ENCODE measurements at places on chromosomes 13 and 19.
A peak's percentile ranks its signal among the peaks of the same experiment; 100 is the strongest.

- peak; percentile 19 for DNase-seq
Observed at GRCh38 chr13:40624383-40624782, 42.1 kb downstream of the FOXO1 start.

DNA sequence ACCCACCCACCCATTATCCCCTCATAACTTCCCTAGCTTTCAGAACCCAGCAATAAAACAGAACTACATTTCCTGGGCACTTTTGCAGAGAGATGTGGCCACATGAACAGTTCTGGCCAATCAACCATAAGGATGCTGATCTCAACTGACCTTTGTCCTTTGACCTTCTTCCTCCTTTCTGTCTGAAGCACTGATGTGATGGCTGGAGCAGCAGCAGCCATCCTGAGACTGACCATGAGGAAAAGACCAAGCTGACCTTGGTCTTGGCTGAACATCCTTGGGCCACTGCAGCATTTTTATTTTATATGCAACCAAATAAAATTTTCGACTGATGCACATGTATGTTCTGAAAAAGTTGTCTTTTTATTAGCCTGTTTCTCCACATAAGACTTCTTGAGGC is 33.1 kb upstream of the CACNA1A start:
- no peak for DNase-seq

GRCh38 chr19:18292462-18292809 is 11.0 kb upstream of the JUND start:
- DNase-seq, result peak; percentile 62

DNA sequence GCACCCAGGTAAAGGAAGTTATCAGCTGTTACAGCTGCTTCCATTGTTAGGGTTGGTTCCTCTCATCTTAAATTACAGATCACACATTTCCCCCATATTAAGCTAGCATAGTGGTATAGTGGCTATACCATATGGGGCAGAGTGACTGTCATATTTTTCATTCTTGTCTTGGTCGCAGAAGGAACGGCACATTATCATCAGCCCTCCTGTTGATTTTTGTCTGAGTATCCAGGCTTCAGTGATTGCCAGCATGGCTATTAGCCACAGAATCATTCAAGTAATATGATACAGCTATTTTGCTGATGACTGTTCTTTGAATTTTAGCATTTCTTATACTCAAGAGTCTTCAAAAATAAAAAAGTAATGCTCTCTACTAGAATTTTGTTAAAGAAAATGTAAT is 240.9 kb downstream of the LIG4 start:
- DNase-seq, result no peak

DNA sequence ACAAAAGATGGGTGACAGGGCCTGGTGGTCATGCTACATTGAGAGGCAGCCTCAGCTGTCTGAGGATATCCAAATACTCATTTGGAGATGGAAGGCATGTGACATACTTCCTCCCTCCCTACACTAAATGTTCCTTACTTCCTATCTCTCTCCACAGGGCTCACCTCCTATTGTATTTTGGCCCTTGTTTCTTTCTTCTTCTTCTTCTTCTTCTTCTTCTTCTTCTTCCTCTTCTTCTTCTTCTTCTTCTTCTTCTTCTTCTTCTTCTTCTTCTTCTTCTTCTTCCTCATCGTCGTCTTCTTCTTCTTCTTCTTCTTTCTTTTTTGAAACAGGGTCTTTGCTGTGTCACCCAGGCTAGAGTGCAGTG is 71.8 kb upstream of the POMP start:
- no peak for DNase-seq

DNA sequence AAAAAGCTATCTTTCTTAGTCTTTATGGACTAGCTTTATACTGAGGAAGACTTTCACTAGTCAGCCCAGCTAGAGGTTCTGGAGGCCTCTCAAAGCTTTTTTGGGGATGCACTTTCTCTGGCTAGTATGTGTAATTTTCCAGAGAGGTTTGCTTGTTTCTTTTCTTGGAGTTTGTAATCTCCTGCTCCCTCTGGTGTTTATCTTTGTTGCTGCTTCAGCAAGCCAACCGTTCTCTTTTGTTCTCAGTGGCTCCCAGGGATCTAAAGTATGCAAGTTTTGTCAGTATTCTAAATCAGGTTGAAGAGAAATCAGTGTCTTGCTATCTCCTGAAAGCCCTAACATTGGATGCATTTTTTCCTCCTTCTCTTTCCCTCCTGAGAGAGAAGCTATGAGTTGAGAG is 121.1 kb upstream of the MYO16 start:
- peak; percentile 18 for DNase-seq

DNA sequence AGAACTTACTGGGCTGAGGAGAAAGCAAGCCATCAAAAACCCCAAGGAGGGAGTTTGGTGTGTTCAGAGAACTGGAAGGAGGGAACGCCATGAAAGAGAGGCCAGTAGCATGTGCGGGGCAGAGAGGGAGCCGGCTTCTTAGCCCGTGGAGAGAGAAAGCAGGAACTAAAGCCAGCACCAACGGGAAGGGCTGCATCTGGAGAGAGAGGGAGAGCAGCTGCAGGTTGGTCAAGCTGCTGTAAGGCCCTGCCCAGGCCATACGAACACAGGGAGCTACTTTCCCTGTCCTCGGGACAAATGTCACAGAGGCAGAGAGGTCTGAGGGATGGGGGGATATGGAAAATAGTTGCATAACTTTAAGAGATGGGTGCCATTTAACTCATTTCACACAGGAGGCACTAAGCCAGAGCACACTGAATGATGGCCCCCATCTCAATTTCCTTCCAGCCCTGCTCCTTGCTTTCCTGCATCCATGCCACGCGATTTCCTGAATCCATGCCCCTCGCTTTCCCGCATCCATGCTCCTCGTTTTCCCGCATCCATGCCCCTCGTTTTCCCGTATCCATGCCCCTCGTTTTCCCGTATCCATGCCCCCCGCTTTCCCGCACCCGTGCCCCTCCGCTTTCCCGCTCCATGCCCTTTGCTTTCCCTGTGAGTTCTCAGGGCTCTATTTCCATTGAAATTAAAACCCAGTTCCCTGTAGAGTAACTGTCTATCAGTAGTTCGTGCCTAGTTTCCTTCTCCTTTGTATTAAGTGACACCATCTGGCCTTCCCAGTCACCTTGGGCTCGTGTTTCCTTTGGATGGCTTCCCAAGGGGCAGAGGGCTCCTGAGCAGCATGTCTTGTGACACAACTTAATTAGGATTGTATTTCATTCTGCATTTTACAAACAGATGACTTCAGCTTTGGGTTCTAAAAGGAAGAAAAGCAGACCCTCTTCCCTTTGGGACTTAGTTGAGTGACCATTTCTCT is 31.5 kb upstream of the TPT1 start:
- DNase-seq, result no peak

DNA sequence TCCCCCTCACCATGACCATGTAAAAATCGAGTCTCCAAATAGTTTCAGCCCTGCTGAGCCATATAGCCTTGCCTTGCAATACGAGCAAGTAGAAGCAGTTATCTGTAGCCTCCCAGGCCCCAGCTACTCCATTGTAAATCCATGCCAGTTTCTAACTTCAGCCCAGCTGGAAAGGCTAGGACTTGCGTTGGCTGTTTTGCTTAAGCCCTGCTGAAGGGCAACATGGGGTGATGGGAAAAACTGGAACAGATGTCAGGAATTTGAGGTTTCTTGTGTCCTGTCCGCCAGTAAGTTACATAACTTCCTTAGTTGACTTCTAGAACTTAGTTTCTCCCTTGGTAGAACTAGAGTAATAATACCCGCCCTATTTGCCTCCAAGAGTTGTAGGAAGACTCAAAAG is 216.0 kb upstream of the SERP2 start:
- no peak for DNase-seq

- DNase-seq, result no peak
Observed at GRCh38 chr13:39315796-39316195, 277.5 kb downstream of the NHLRC3 start.

DNA sequence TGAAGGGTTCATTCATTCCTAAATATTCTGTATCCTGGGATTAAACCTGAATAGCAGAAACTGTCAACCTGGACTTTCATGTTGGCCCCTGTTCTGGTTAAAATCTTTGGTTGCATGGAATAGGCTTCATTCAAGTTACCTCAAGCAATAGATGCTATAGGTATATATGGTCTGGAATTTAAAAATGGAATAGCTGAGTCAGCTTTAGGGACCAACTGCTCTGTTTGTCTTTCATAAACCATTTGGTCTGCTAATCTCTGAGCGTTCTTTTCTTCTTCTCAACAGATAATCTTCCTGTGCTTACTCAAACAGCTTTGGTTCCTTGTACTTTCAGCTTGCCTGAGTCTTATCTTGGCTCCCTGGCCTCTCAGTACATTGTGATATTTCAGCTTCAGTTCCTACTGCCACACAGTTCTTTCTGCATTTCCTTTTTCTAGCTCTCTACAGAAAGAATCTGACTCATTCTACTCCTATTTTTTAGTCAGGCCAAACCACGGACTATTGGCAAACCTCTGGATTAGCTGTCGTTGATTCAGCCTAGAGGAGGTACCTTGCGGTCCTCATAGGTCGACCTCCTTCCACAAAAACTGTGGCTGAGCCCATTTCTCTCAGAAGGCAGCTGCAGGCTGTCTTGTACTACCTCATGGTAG is 35.9 kb upstream of the MAB21L1 start:
- DNase-seq, result peak; percentile 62

GRCh38 chr19:46118136-46118535 is 6.4 kb downstream of the IGFL3 start:
- peak; percentile 23 for DNase-seq

- DNase-seq, result no peak
Observed at GRCh38 chr13:97904059-97904458, 49.4 kb upstream of the IPO5 start.

- DNase-seq, result no peak
Observed at GRCh38 chr13:43295825-43296564, 272.6 kb downstream of the DNAJC15 start.
